Suprapubic skin (tissue), 4 donors: ENCODE measurements at places on chromosomes 16 and 17. TPM values are rescaled to one million over a fixed set of nuclear protein-coding genes. Genes with fewer than 3 reads are reported as not detected.

Gene SLFN12
- 5.6 TPM for total RNA-seq

DNA sequence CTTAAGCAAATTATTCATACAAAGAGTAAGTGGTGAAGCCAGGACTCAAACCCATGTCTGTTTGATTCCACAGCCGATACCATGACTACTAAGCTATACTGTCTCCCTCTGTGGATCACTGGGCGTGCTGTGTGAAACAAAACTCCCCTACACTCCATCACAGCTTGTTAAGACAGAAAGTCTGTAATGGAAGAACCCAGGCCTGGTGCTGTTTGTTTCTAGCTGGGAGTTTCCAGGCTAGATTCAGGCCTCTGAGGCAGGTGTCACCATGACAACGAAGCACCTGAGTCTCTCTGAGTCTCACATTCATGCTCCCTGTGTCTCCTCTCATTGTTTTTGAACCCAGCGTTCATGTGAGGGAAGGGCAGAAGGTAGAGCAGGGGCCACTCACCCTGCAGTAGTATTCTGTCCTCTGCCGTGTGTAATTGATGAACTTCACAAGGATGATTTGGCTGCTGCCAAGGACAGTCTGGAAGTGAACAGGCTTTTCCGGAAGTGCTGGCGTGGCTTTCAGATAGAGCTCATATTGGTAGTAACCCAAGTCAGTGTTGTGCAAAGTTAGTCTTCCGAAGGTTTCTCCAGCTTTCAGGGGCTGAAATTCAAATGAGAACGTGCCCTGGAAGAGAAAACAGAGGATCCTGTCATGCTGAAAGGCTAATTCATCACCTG lies 8.6 kb upstream of the VAC14 start:
- no peak overlapping the region for H3K27ac ChIP-seq
- H3K36me3 ChIP-seq = no peaks in the 10 kb centered on the region
- no peak for DNase-seq
- H3K27me3 ChIP-seq = peaks cover 13% of the 10 kb centered on the region
- no peaks in the 10 kb centered on the region for H3K4me1 ChIP-seq

Gene ACOX1
- total RNA-seq = 89.7 TPM

Gene ACSM2B
- total RNA-seq = 0.32 TPM

DNA sequence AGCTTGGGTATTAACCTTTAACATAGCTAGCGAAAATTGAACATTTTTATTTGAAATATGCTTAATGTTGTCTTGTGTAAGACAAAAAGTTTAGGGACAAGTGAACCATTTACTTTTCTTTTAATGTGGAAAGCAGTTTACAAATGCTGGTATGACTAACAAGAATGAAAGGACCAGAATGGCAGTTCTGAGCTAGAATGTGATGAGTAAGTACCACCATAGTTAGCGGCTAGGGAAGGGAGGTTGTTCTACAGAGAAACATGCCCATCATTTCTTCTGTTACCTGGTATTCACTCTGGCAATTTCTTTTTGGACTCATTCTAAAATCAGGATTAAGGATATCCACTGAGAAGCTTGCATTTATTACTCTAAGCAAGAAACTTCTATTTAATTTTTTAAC lies 121.1 kb downstream of the WWOX start:
- no peaks in the 10 kb centered on the region for H3K4me1 ChIP-seq
- H3K4me3 ChIP-seq = no peak overlapping the region
- no peaks in the 10 kb centered on the region for H3K36me3 ChIP-seq
- no peak overlapping the region for H3K27ac ChIP-seq
- no peaks in the 10 kb centered on the region for H3K27me3 ChIP-seq

Gene SLC52A1
- 25.0 TPM for total RNA-seq

DNA sequence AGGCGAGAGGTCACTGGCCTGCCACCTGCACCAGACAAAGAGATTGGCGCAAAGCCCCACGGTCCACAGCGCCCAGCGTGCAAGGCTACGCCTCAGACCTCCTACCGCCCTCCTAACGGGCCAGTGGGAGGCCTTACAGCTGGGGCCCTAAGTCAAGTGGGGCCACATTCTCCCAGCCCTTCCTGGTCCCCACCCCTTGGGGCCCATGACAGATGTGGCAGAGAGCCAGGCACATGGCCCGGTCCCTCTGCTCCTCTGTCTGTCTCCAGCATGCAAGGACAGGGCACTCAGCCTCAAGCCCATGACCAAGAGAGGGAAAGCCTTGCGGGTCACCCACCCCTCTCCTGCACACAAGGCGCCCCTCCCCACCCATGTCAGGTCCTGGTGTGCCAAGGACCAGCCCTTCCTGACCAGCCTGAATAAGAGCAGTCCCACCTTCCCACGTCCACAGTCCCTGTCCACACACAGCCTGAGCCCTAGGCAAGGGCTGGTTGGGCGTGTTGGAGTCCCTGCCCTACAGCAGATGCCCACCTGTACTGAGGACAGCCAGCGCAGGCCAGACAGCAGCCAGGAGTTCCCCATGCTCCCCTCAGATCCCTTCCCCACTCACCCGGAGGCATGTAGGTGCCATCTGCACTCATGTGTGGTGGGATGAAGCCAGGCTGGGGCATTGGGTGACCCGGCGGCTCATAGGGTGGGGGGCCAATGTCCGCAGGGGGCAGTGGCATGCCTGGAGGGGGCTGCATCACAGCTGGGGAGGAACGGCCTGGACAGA lies 25.3 kb downstream of the CDIP1 start:
- H3K27me3 ChIP-seq = no peaks in the 10 kb centered on the region
- H3K4me1 ChIP-seq = peaks cover 53% of the 10 kb centered on the region
- no peak overlapping the region for H3K27ac ChIP-seq

Gene DDX52
- total RNA-seq = 15.6 TPM

GRCh38 chr16:64276646-64277045 lies 845.2 kb downstream of the CDH11 start:
- H3K4me3 ChIP-seq = no peak overlapping the region
- DNase-seq = no peak
- no peak overlapping the region for H3K27ac ChIP-seq
- H3K27me3 ChIP-seq = no peaks in the 10 kb centered on the region
- no peaks in the 10 kb centered on the region for H3K4me1 ChIP-seq

Gene C1QTNF8
- total RNA-seq = not detected

GRCh38 chr16:54462151-54462651 lies 175.6 kb upstream of the IRX3 start:
- H3K4me1 ChIP-seq = peaks cover 12% of the 10 kb centered on the region
- H3K36me3 ChIP-seq = no peaks in the 10 kb centered on the region
- no peaks in the 10 kb centered on the region for H3K27me3 ChIP-seq
- H3K4me3 ChIP-seq = no peak overlapping the region
- no peak for DNase-seq

Gene CCR7
- not detected for total RNA-seq

Gene FBRS
- 80.6 TPM for total RNA-seq

Gene TNFSF13
- 26.6 TPM for total RNA-seq

Gene EVPL
- total RNA-seq = 425 TPM
